Gastrocnemius medialis (tissue), 4 donors: ENCODE measurements at places on chromosomes 11 and 22. TPM values are rescaled to one million over a fixed set of nuclear protein-coding genes. Genes with fewer than 3 reads are reported as not detected.

The OR8A1 gene
- not detected for total RNA-seq

DNA sequence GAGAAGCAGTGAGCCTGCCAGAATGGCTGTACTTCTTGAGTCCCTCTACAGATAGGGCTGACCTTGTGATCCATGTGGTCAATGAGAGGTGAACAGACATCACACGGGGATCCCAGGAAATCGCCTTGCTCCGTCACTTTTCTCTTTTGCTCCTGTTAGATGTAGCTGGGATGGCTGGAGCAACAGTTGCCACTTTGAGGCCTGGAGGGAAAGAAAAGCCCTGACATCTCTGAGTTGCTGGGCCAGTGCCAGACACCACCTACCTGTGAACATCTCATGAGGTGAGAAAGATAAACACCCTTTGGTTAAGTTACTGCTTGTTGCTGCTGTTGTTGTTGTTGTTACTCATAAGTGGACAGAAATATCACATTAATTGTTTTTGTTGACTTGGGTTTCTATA is 840.3 kb downstream of the TBC1D22A start:
- no peak for DNase-seq
- H3K36me3 ChIP-seq, result no peaks in the 10 kb centered on the region
- no peak overlapping the region for H3K27ac ChIP-seq
- no peaks in the 10 kb centered on the region for H3K27me3 ChIP-seq
- H3K4me3 ChIP-seq, result no peak overlapping the region
- no peaks in the 10 kb centered on the region for H3K4me1 ChIP-seq

DNA sequence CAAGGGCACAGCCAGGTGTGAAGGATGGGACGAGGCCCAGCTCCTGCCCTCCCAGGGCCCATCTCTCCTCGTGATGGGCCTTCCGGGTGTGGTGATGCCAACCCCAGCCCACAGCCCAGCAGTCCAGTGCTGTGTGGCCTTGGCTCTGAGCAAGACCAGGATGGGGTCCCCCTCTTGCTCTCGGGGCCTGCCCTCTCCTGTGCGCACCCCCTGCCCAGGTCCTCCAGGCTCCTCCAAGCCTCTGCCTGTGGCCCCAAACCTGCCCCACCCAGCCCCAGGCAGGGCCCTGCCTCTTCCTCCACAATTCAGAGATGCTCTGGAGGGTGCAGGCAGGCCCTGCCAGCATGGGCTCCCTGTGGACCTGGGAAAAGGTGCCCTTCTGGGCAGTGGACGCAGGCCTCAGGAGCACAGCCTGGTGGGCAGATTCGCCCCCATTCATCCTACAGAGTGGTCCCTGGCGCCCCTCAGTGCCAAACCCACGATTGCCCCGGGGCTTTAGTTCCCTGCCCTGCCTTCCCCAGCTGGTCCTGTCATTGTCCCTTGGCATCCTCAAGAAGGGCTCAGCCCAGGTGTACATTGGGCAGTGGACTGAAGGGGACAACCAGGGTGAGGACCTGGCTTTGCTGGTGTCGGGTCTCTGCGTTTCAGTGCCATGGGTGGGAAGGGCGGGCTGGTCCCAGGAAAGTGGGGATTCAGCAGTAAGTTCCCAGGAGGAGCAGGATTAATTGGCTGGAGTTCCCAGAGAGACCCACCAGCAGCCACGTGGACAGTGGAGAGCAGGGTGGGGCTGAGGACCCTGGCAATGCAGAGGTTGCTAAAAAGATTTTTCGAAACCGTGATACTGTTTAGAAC is 19.8 kb downstream of the EIF1AD start:
- DNase-seq, result no peak
- no peaks in the 10 kb centered on the region for H3K4me1 ChIP-seq
- H3K36me3 ChIP-seq, result peaks cover 29% of the 10 kb centered on the region
- H3K27me3 ChIP-seq, result no peaks in the 10 kb centered on the region

DNA sequence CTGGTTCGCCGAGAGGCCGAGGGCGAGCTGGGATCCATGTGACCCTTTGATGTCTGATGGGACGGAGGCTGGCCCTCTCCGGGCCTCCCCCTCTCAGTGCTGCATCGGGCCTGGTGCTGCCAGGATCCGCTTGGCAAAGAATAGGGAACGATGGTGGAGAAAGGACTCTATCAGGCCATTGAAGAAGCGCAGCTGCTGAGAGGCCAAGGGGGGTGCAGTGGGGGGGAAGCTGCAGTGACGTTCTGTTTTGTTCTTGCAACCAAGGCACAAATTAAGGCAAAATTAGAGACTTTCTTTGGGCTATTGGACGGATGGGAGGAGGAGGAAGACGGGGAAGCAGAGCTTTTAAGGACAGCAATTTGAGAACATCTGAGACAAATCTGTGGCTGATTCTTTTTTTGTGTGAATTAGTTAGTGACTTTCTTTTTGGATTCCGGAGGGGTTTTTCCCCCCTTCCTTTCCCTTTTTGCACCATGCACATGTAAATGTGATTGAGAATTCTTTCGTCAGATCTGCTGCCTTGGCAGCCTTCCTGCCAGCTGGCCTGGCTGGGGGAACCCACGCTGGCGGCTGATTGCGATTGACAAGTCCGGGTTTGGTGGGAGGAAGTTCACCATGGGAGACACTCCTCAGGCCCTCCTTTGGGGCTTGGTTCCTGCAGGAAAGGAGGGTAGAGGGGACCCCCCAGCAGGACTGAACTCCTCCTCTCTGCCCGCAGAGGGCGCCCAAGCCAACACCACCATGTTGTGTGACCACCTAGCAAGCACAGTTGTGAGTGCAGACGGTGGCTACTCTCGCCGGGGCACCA is 214.6 kb downstream of the NTM start:
- no peak overlapping the region for H3K4me3 ChIP-seq
- no peaks in the 10 kb centered on the region for H3K36me3 ChIP-seq
- H3K4me1 ChIP-seq, result no peaks in the 10 kb centered on the region

The NXPE4 gene
- total RNA-seq, result not detected

The SLC6A5 gene
- total RNA-seq, result not detected

- no peak for DNase-seq
- H3K4me3 ChIP-seq, result no peak overlapping the region
- H3K27me3 ChIP-seq, result no peaks in the 10 kb centered on the region
- H3K4me1 ChIP-seq, result no peaks in the 10 kb centered on the region
- H3K27ac ChIP-seq, result no peak overlapping the region
Observed at GRCh38 chr11:68936358-68936636, 32.6 kb downstream of the IGHMBP2 start.

GRCh38 chr11:44305470-44306051 is 4.4 kb downstream of the ALX4 start:
- no peaks in the 10 kb centered on the region for H3K36me3 ChIP-seq
- peaks cover 28% of the 10 kb centered on the region for H3K4me1 ChIP-seq
- H3K27ac ChIP-seq, result no peak overlapping the region
- no peak for DNase-seq

- H3K4me1 ChIP-seq, result no peaks in the 10 kb centered on the region
- H3K27me3 ChIP-seq, result peaks cover 2% of the 10 kb centered on the region
- no peak overlapping the region for H3K4me3 ChIP-seq
- H3K36me3 ChIP-seq, result no peaks in the 10 kb centered on the region
- no peak overlapping the region for H3K27ac ChIP-seq
Observed at GRCh38 chr11:33536178-33536577, 164.4 kb downstream of the C11orf91 start.

DNA sequence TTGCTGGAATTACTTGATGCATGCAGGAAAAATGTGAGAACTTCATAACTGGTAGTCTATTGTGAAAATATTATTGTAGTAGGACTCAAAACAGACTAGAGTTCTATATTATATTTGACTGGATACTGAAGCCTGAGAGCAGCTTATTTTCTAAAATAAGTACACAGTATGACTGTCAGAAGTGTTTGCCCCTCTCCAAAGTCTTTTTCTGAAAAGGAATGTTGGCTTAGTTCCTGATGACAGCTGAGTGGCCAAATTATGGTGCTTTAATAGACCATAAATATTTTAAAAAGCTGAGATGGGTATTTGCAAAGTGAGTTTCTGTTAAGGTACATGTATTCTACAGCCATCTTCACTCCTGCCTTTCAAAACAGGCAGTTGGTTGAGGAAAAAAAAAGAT is 13.1 kb downstream of the ZBED5 start:
- no peaks in the 10 kb centered on the region for H3K36me3 ChIP-seq
- H3K27ac ChIP-seq, result no peak overlapping the region
- H3K4me3 ChIP-seq, result no peak overlapping the region
- H3K27me3 ChIP-seq, result no peaks in the 10 kb centered on the region

- no peaks in the 10 kb centered on the region for H3K27me3 ChIP-seq
- no peak for DNase-seq
- no peak overlapping the region for H3K4me3 ChIP-seq
- H3K27ac ChIP-seq, result no peak overlapping the region
- H3K36me3 ChIP-seq, result no peaks in the 10 kb centered on the region
- no peaks in the 10 kb centered on the region for H3K4me1 ChIP-seq
Observed at GRCh38 chr11:128857341-128857740, 9.8 kb downstream of the KCNJ1 start.

The TRIM51 gene
- total RNA-seq, result not detected

DNA sequence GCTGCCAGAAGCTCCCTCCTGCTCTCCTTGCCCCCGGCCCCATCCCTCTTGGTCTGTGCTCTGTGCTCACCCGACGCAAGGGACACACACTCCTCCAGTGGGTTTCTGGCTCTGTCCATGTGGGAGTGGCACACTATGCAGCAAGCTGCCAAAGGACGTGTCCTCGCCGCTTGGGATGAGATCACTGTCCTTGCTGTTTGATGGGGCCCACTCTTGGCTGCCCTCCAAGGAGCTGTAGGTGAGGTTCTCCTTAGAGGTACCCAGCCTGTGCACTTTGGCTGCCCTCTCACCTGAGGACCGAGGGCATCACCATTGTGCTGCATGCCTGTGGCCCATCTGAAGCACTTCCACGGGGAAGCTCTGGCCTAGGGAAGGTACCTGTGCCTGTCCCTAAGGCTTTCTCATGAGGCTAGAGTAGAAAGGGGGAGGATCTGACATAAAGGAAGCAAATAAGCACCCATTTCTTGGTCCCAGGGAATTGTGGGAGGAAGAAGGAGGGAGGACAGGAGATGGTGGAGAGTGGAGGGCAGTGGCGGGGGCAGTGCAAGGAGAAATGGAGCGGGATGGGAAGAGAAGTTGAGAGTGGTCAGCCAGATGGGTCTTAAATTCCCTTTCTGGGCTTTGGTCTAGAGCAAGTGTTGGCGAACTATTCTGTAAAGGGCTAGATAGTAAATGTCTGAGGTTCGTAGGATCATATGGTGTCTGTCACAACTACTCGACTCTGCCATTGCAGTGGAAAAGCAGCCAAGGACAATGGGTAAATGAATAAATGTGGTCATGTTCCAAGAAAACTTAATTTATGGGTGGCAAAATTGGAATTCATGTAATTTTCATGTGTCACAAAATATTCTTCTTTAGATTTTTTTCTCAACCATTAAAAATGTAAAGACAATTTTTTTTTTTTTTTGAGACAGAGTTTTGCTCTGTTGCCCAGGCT is 47.0 kb upstream of the AMPD3 start:
- no peak overlapping the region for H3K4me3 ChIP-seq
- no peaks in the 10 kb centered on the region for H3K27me3 ChIP-seq
- peak overlapping the region; percentile 89 for H3K27ac ChIP-seq

The RBM7 gene
- total RNA-seq, result 6.2 TPM

DNA sequence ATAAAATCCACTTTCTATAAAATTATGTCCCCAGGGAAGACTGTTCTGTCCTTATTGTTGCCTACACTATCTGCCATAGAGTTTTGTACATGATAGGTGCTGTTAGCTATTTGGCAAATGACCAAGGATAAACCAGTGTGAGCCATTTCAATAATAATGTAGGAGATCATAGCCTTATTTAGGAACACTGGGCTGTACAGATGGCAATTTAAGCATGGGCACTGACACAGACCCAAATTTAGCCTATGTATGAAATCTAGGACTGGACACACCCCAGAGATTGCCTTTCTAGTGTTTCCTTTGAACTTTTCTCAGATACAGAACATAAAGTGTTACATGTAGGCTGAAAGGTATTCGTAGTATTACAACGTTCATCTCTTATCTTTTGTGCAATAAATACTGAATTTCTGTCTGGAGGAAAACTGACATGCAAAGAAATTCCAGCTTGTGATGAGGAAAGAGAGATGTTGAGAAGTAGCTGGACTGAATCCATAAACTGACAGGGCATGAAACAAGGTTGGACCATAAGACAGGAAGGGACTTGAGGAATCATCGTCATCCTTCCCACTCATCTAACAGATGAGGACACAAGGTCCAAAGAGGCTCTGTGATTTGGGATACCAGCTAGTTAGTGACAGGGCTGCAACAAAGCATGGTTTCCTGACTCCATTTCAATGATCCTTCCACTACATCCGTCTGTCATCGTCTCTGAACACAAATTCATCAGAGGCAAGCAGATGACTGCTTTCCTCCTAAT is 60.3 kb downstream of the TMPRSS5 start:
- no peaks in the 10 kb centered on the region for H3K4me1 ChIP-seq
- H3K36me3 ChIP-seq, result no peaks in the 10 kb centered on the region
- H3K27me3 ChIP-seq, result no peaks in the 10 kb centered on the region
- DNase-seq, result no peak
- no peak overlapping the region for H3K27ac ChIP-seq
